ENCODE measurements at places on chromosomes 11 and 22. TPM values are rescaled to one million over a fixed set of nuclear protein-coding genes. Genes with fewer than 3 reads are reported as not detected.

The NPAS4 gene
- total RNA-seq = 0.29 TPM

The MS4A6E gene
- total RNA-seq = not detected

The SOX6 gene
- total RNA-seq = 0.87 TPM

The MUC6 gene
- total RNA-seq = under 0.01 TPM

The DERL3 gene
- total RNA-seq = 0.17 TPM

The ANO1 gene
- not detected for total RNA-seq

The CHST1 gene
- 0.15 TPM for total RNA-seq

The AIFM3 gene
- total RNA-seq = 2.6 TPM

The VSIG10L2 gene
- total RNA-seq = not detected

The RRAS2 gene
- 108 TPM for total RNA-seq

The KIF18A gene
- total RNA-seq = 22.8 TPM

Data from smooth muscle cell of trachea (primary cell).